ENCODE measurements at places on chromosomes 13 and 19.

DNA sequence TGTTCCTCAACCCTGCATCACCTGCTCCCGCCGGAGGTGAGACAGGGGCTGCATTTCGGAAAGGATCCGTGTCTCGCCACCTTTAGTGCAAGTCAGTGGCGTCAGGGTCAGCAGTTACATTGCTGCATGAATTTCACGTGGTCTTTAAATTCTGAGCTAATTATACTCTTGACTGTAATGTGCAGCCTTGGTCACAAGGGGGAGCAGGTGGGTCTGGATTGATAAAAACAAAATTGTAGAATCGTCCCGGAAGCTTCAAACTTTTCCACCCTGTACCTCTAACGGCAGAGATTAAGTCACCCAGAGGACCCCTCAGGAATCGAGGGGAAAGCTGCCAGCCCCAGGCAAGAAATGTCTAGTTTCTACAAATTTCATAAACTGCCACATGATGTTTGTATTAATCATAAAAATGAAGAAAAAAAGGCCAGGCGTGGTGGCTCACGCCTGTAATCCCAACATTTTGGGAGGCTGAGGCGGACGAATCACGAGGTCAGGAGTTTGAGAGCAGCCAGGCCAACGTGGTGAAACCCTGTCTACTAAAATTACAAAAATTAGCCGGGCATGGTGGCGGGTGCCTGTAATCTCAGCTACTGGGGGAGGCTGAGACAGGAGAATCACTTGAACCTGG, 20.2 kb downstream of the BBC3 start:
- no peak for DNase-seq

DNA sequence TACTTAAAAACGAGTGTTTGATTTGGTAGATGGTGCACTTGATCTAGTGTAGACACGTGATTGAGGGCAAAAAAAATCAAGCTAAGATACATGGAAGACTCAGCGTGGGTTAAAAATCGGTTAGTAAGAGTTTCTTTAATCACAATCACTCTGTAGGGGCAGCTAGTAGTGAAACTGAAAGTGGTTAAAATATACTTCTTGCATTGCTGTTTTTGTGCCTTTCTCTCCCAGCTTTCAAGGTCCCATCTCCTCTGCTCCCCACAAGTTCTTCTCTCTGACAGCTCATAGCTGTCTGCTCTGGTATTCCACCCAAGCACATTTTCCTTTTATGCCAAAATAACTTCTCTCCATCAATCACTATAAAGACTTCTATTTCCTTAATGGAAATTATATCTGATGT, 1089.7 kb downstream of the EFNB2 start:
- DNase-seq: no peak

- DNase-seq: no peak
Observed at GRCh38 chr13:113559901-113560644, 24.5 kb upstream of the TFDP1 start.

DNA sequence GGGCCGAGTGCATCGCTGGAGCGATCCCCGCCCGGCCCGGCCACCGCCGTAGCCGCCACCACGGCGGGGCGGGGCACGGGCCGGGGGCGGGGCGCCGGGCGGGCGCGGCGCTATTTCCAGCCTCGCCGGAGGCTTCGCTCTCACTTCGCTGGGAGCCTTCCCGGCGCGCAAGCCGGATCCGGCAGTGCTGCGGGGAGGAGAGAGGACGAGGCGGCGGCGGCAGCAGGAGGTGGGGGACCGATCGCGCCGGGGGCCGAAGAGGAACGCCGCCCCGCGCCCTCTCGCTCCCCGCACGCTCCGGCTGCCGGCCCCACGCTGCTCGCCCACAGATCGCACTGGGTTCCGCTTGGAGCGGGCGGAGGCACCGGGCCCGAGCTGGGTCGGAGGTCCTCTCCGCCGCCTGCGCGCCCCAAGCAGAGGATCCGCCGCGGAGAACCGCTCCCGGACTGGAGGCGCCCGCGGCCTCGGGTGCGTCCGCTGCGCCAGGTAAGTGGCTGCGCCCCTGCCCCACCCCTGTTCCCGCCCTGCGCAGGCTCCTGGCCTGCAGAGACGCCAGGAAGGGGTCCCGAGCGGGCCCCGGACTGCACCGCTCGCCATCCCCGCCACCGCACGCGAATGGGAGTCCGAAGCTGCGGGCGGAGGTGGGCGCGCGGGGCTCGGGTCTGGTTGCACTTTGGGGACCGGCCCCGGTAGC, at the start of gene CHST8:
Gene CHST8 (plus strand): TSS at position 143 of the 694 bp plus-strand sequence. CDS start 67,309 bp downstream, outside the sequence.
- DNase-seq: peak; percentile 43

- DNase-seq: no peak
Observed at GRCh38 chr13:94261163-94261562, 218.3 kb downstream of the DCT start.

DNA sequence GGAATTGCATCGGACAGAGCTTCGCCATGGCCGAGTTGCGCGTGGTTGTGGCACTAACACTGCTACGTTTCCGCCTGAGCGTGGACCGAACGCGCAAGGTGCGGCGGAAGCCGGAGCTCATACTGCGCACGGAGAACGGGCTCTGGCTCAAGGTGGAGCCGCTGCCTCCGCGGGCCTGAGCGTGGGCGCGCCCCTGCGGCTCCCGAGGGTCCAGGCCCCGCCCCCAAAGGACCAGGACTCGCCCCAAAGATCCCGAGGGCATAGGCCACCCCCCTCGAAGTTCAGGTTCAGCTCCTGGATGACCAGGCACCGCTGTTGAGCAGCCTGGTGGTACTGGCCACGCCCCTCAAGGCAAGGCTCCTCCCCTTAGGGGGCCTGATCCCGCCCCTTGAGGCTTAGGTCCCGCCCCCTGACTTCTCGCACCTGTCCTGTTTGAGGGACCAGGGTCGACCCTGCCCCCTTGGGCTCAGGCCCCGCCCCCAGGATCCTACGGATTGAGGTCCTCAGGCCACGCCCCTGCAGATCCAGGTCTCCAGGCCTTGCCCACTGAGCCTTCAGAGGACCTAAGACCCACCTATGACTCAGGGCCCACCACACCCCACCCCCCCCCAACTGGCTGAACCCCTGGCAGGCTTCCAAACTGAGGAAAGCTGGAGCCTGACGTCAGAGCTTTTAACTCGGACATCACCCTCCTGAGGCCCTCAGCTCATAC, 43.1 kb downstream of the CYP4F22 start:
- no peak for DNase-seq

DNA sequence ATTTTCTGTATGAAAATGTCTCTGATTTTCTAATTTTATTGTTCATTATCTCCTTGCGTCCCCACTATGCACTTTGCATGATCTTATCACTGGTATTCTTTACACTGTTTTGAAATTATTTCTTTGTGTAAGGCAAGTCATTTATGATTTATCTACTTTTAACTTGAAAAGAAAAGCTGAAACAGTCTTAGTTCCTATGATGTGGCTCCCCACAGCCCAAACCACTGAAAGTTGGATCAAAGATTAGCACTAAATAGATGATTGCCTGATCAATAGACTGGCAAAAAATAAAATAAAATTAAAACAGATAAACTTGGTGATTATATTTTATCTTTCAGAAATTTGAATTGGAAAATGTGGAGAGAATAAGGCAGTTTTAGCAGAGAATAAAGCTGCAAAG, 1101.9 kb downstream of the PCDH9 start:
- no peak for DNase-seq

- DNase-seq: peak; percentile 78
Observed at GRCh38 chr19:49442354-49442753, 1.0 kb upstream of the SLC17A7 start.

DNA sequence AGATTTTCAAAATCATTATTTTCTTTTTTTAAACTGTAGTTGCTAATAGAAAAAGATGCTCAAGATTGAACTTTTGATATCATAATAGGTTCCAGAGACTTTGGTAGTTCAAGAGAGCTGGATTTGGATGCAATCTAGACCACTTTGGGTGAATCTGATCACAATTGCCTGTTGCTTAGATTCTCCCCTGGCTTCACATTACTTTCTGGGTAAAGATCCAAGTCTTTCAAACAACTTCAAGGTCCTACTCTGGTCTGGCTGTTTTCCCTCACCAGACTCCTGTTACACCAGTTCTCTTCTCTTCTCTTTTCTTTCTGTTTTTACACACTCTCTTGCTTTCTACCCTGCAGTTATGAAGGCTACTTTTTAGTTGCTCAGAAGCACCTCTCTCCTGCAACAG, 7.4 kb upstream of the SPRY2 start:
- no peak for DNase-seq

DNA sequence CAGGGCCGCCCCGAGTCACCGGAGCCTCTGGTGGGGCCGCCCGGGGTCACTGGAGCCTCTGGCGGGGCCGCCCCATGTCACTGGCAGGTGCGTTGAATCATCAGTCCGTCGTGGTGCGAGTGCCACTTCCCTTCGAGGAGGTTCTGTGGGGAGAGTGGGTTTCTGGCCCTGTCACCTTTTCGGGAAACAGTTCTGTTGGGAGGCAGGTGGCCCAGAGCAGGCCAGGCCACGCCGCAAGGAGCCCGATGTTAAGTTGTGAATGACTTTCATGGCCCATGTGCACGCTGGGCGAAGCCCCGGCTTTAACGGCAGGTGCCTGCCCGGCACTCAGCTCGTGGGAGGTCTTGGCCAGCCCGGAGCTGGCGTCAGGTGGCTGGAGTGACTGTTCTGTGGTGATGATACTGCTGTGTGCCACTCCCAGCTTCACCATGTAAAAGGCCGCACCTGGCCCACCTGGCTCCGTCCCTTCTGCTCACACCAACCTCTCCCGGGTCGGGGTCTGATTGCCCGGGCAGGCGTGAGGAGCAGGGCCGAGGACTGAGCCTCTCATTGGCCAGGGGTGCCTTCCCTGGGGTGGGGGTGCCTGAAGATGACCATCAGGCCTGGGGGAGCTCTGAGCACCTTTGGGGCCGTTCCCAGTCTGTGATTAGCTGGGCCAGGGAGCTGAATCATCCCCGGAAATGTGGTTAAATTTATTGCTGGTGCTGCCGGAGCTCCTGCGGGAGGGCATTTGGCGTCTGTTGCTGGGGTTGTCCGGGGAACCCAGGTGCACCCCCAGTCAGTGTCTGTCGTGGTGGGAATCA, 29.2 kb downstream of the CSNK1G2 start:
- no peak for DNase-seq

- no peak for DNase-seq
Observed at GRCh38 chr13:43983373-43983772, 103.7 kb downstream of the LACC1 start.

DNA sequence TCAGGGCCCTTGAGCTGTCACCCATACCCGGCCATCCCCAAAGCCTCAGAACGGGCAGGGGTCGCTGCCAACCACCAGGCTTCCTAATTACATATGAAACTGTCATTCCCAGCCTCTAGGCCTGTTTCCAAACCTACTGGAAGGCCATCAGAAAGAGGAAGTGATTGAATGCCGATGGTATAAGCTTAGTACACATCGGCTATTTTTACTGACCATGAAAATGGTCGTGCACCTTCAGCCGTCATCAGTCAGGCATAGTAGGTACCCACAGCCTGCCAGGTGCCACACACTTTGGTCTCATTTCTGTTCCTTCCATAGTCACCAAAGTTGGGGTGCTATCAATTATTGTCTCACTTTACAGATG, 10.2 kb downstream of the KRI1 start:
- no peak for DNase-seq

- DNase-seq: no peak
Observed at GRCh38 chr13:31060655-31061054, 101.0 kb downstream of the HSPH1 start.

GRCh38 chr19:6680141-6680540, 10.2 kb upstream of the TNFSF14 start:
- DNase-seq: no peak

DNA sequence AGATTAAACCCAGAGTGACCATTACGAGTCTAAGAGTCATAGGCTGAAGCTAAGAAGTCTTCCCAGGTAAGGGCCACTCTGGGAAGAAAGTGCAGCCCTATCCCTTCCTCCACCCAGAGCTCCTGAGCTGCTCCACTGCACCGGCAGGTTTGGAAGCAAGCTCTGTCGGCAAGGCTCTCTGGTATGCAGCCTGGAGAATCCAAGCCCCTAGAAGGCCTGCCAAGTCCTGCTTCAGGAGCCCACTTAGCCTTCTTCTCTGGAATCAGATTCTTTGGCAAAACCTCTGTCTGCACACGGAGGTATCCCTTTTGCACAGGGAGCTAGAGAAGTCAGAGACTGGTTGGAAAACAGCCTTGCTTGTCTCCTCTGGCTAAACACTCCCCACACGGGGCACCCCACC, 58.5 kb downstream of the CEBPG start:
- DNase-seq: no peak

- no peak for DNase-seq
Observed at GRCh38 chr13:48729856-48730255, 76.1 kb downstream of the CYSLTR2 start.

DNA sequence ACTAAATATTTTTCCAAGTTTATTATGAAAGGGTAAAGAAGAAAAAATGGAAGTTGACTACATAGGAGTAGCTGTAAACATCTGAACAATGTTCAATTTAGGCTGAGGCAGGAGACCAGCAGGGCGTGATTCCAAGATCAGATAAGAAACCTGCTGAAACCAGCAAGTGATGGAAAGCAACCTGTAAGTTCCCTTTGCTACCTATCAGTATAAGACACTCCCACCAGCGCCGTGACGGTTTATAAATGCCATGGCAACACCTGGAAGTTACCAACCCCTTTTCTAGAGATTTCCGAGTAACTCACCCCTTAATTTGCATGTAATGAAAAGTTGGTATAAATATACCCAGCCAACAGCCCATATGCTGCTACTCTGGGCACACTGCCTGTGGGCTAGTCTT, 1.1 kb upstream of the ZNF45 start:
- no peak for DNase-seq

- DNase-seq: no peak
Observed at GRCh38 chr19:18440936-18441803, 3.2 kb upstream of the ISYNA1 start.

GRCh38 chr13:27971776-27972477, 2.8 kb upstream of the CDX2 start:
- DNase-seq: no peak

DNA sequence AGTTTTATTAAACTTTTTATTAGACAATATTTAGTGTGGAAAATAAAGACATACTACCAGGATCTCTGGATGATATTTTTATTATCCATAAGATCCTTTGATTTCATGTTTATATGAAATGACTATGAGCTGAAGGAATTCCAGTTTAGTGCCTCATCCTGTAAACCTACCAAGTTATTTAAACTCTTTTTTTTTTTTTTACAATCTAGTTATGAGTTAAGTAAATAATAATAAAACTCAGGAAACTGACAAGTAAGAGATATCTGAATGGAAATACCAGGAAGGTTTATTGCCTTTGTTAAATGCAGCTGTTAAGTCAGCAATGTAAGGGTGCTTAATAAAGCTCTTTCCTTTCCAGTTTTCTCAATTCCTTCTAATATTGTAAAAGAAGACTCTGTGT, 53.9 kb downstream of the RXFP2 start:
- no peak for DNase-seq

DNA sequence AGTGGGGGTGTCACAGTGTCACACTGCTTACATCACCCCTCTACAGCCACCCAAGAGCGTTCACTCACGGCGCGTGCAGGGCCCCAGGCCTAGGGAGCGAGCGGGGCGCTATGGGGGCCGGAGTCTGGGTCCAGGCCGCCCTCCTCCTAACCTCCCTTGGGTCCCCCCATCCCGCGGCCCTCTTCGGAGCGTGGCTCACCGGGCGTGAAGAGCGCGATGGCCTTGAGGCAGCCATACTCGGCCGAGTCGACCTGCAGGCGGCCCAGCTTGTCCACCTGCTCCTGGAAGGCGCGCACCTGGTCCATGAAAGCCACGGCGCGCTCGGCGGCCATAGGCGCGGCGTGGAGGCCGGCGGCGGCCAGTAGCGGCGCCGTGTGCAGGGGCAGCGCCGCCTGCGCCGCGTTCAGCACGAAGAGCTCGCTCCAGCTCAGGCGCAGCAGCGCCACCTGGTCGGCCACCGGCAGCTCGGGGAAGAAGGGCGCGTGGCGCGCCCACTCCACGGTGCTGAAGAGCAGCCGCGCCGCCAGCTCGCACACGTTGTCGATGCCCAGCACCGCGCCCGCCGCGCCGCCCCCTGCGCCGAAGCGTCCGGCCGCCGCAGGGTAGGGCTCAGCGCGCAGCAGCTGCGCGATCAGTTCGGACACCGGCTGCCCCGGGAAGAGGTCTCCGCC, 9.4 kb downstream of the OCEL1 start:
- no peak for DNase-seq
